Activated naive CD8-positive, alpha-beta T cell treated with anti-CD3 and anti-CD28 coated beads, Interleukin-2, amount 10 ng/mL, durations not matched to agents 7 days and 5 days (primary cell): ENCODE measurements at places on chromosomes 1 and 21. TPM values are rescaled to one million over a fixed set of nuclear protein-coding genes. Genes with fewer than 3 reads are reported as not detected.

DNA sequence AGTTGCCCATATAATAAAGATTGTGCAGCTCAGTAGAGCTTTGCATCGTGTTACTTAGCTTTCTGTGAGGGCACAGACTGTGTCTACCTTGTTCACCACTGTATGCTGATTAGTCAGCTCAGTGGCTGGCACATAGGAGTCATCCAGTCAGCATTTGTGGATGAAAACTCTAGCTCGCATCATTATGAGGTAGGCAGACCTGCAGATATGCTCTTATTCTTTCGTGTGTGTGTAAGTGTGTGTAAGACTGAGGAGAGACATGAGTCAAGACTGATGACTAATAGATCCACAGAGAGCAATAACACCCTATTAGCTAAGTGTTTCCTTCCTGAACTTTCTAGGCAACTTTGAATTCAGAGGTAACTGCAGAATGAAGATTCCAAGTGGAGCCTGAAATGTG is 17.1 kb downstream of the TTF2 start:
- no peak overlapping the region for H3K27ac ChIP-seq
- peaks cover 44% of the 10 kb centered on the region for H3K36me3 ChIP-seq
- DNase-seq: no peak
- peaks cover 9% of the 10 kb centered on the region for H3K4me1 ChIP-seq

GRCh38 chr1:68320349-68320748 is 88.0 kb upstream of the WLS start:
- no peak overlapping the region for H3K4me3 ChIP-seq

GRCh38 chr1:223837206-223837605 is 8.5 kb downstream of the TP53BP2 start:
- no peaks in the 10 kb centered on the region for H3K27me3 ChIP-seq
- no peak overlapping the region for H3K27ac ChIP-seq
- H3K36me3 ChIP-seq: no peaks in the 10 kb centered on the region
- H3K4me3 ChIP-seq: no peak overlapping the region
- H3K4me1 ChIP-seq: peaks cover 19% of the 10 kb centered on the region

DNA sequence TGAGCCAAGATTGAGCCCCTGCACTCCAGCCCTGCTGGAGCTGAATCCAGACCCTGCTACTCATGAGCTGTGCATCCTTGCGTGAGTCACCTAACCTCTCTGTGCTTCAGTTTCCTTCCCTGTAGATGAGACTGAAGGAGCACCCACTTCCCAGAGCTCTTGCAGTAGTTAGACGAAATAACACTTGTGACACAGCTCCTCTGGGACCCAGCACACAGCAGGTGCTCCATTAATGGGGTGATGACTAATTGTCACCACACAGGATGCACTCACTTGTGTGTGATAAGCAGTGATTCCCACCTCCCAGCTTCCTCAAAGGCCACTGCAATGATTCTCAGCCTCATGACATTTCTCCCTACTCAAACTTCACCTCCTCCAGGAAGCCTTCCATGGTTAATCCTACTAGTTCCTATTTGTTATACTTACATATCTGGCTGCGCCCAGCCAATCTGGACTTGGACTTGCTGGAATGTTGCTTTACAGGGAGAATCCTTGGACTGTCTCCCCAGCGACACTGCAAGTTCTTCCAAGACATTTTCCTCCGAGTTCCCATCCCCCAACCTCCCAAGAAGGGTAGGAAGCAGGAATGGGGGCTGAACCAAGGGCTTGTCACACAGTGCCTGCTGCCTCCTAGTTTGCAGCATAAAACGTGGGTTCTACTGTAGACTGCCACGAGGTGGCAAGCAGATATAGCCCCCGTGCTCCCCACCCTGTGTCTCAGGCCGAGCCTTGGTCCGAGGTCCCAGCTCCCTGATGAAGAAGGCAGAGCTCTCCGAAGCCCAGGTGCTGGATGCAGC is 17.2 kb downstream of the DRAXIN start:
- no peaks in the 10 kb centered on the region for H3K36me3 ChIP-seq
- no peak for DNase-seq
- H3K27ac ChIP-seq: no peak overlapping the region
- no peak overlapping the region for H3K4me3 ChIP-seq
- no peaks in the 10 kb centered on the region for H3K4me1 ChIP-seq
- H3K27me3 ChIP-seq: peaks cover 11% of the 10 kb centered on the region

- H3K4me1 ChIP-seq: peaks cover 13% of the 10 kb centered on the region
- H3K4me3 ChIP-seq: no peak overlapping the region
- peaks cover 7% of the 10 kb centered on the region for H3K27me3 ChIP-seq
- H3K36me3 ChIP-seq: no peaks in the 10 kb centered on the region
Observed at GRCh38 chr21:41115851-41116250, 52.1 kb upstream of the BACE2 start.

- peaks cover 10% of the 10 kb centered on the region for H3K4me1 ChIP-seq
- H3K27me3 ChIP-seq: peaks cover 31% of the 10 kb centered on the region
- no peak overlapping the region for H3K4me3 ChIP-seq
- H3K27ac ChIP-seq: no peak overlapping the region
Observed at GRCh38 chr1:33615546-33615945, 143.1 kb downstream of the ZSCAN20 start.

DNA sequence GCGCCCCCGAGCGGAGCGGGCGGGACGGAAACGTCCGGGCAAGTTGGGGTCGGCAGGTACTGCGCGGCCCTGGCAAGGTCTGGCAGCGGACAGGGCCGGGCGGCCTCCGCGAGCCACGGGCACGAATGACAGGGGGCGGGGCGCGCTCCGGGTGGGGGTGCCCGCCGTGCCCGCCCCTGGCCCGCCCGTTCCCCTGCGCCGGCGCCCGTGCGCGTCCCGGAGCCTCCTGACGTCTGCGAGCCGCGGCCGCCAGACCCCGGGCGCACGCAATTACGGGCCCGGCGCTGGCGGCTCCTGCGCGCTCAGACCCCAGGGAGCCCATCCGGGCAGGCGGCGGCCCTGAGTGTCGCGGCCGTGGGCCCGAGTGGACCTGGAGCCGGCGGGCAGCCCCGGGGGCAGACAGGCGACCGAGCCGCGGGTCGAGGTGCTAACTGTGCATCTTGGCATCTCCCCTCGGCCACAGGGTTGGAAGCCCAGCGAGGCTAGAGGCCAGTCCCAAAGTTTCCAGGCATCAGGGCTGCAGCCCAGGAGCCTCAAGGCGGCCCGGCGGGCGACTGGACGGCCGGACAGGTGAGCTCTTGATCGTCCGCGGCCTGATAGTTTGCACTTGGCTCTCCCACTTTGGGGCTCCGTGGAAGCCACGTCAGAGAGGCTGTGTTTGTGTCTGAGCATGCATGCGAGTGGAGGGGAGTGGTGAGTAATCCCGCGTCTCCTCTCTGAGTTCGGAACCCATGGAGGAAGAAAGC is 918 bp downstream of the MIB2 start:
- peaks cover 18% of the 10 kb centered on the region for H3K4me1 ChIP-seq
- H3K27me3 ChIP-seq: no peaks in the 10 kb centered on the region
- H3K4me3 ChIP-seq: peak overlapping the region; percentile 84

DNA sequence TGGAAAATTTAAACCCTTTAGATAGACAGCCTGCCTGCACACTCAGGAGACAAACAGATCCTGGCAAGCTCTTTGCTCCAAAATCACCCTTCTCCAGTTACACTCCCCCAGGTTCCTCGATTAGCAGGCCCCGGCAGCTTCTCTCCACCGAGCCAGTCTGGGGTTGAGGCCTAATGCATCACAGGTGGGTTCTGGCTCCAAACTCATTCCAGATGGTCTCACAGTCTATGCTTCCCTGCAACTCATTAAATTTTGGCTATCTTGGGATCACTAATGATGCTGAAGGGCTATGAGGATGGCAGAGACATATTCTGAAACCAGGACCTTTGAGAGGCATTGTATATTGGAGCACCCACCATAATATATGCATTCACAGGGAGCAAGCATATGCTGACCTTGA is 559.8 kb upstream of the USP24 start:
- no peak overlapping the region for H3K4me3 ChIP-seq
- H3K36me3 ChIP-seq: no peaks in the 10 kb centered on the region
- H3K27me3 ChIP-seq: no peaks in the 10 kb centered on the region
- DNase-seq: no peak
- no peak overlapping the region for H3K27ac ChIP-seq

- peak overlapping the region; percentile 83 for H3K4me3 ChIP-seq
- peaks cover 13% of the 10 kb centered on the region for H3K4me1 ChIP-seq
- no peak for DNase-seq
- H3K27ac ChIP-seq: no peak overlapping the region
Observed at GRCh38 chr1:156115514-156116374, 1.2 kb downstream of the LMNA start.

- no peaks in the 10 kb centered on the region for H3K36me3 ChIP-seq
- no peak overlapping the region for H3K4me3 ChIP-seq
- no peak overlapping the region for H3K27ac ChIP-seq
- H3K4me1 ChIP-seq: peaks cover 6% of the 10 kb centered on the region
Observed at GRCh38 chr1:112878321-112878720, 77.7 kb downstream of the SLC16A1 start.

DNA sequence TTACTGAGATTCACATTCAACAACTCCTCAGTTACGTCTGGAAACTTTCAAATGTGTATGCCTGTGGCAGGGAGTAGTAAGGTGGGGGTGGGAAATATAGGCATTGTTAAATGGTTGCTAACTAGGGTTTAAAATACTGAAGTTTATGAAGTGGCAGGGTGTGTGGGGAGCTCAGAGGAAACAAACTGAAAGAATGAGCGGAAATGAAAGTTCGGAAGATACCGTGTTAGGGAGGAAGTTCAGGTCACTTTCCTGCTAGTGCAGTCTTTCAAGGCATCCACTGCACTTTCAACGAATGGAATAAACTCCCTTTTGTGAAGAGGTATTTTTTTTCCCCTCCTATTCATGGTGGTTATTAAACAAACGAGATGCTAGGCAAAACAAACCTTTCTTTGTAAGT is 19.7 kb downstream of the SYNJ1 start:
- H3K4me3 ChIP-seq: no peak overlapping the region
- H3K27me3 ChIP-seq: no peaks in the 10 kb centered on the region
- DNase-seq: no peak
- peaks cover 6% of the 10 kb centered on the region for H3K36me3 ChIP-seq
- peaks cover 17% of the 10 kb centered on the region for H3K4me1 ChIP-seq

DNA sequence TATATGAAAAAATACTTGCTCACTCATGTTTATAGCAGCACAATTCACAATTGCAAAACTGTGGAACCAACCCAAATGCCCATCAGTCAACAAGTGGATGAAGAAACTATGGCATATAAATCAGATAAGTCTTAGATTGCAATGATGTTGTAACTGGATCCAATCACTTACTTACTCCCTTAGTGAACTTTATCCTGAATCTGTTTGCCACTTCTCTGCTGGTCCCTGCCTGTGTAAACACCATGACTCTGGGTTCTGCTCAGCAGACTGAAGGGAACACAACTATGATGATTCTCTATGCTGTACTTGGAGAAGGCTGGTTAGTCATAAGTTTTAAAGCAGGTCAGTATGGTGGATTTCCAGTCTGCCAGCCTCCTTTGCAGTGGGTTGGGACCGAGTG is 391.2 kb downstream of the RWDD3 start:
- no peak overlapping the region for H3K27ac ChIP-seq
- no peaks in the 10 kb centered on the region for H3K27me3 ChIP-seq
- H3K36me3 ChIP-seq: no peaks in the 10 kb centered on the region
- H3K4me3 ChIP-seq: no peak overlapping the region

Gene EFNA4
- 7.9 TPM for total RNA-seq

Gene RUNX3
- 172 TPM for total RNA-seq

Gene OLIG2
- not detected for total RNA-seq
